MCF 10A (cell line): ENCODE measurements at places on chromosomes 7 and 10.
A peak's percentile ranks its signal among the peaks of the same experiment; 100 is the strongest.

DNA sequence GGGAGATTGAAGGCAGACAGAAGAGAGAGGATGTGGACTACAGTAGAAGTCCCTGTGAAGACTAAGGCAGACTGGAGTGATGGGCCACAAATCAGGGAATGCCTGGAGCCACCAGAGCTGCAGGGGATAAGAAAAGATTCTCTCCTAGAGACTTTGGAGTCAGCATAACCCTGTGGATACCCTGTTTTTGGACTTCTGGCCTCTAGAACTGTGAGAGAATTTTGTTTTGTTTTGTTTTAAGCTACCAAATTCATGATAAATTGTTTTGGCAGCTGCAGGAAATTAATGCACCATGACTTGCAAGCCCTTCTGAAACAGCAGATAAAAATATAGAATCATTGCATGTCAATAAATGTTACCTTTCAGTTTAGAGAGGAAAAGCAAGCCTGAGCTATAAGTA is 41.3 kb downstream of the INHBA start:
- no peak overlapping the region for H3K27ac ChIP-seq
- DNase-seq = no peak
- H3K4me3 ChIP-seq = no peak overlapping the region
- H3K4me1 ChIP-seq = no peaks in the 10 kb centered on the region
- no peaks in the 10 kb centered on the region for H3K36me3 ChIP-seq

GRCh38 chr7:480531-481218 is 39.0 kb downstream of the PDGFA start:
- H3K4me3 ChIP-seq = no peak overlapping the region
- no peaks in the 10 kb centered on the region for H3K36me3 ChIP-seq
- peaks cover 21% of the 10 kb centered on the region for H3K27me3 ChIP-seq
- DNase-seq = no peak
- no peak overlapping the region for H3K27ac ChIP-seq

GRCh38 chr7:29866490-29866930 is 60.2 kb downstream of the WIPF3 start:
- peak; percentile 93 for DNase-seq
- no peak overlapping the region for H3K27ac ChIP-seq
- no peaks in the 10 kb centered on the region for H3K36me3 ChIP-seq
- H3K4me3 ChIP-seq = no peak overlapping the region
- H3K27me3 ChIP-seq = no peaks in the 10 kb centered on the region

GRCh38 chr10:69861251-69862240 is 59.8 kb downstream of the COL13A1 start:
- peak; percentile 94 for DNase-seq
- no peaks in the 10 kb centered on the region for H3K36me3 ChIP-seq
- no peak overlapping the region for H3K4me3 ChIP-seq
- H3K4me1 ChIP-seq = peaks cover 15% of the 10 kb centered on the region
- H3K27ac ChIP-seq = peak overlapping the region; percentile 29

- no peak for DNase-seq
- no peaks in the 10 kb centered on the region for H3K36me3 ChIP-seq
- no peaks in the 10 kb centered on the region for H3K27me3 ChIP-seq
- H3K4me3 ChIP-seq = no peak overlapping the region
- H3K27ac ChIP-seq = no peak overlapping the region
These were observed 106.7 kb upstream of the LAMB4 start for GRCh38 chr7:108236681-108237415.

DNA sequence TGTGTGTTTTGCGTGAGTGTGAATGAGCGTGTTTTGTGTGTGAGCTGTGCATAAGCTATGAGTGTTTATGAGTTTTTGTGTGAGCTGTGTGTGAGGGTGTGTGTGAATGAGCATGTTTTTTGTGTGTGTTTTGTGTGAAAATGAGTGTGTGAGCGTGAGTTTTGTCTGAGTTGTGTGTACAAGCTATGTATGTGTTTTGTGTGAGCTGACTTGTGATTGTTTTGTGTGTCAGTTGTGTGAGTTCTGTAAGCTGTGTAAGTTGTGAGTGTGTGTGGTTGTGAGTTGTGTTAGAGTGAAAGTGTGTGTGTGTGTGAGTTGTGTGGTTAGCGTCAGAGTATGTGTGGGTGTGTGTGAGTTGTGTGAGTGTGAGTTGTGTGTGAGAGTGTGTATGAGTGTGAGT is 343.2 kb downstream of the PTPRN2 start:
- H3K4me3 ChIP-seq = no peak overlapping the region
- no peaks in the 10 kb centered on the region for H3K36me3 ChIP-seq
- DNase-seq = no peak

DNA sequence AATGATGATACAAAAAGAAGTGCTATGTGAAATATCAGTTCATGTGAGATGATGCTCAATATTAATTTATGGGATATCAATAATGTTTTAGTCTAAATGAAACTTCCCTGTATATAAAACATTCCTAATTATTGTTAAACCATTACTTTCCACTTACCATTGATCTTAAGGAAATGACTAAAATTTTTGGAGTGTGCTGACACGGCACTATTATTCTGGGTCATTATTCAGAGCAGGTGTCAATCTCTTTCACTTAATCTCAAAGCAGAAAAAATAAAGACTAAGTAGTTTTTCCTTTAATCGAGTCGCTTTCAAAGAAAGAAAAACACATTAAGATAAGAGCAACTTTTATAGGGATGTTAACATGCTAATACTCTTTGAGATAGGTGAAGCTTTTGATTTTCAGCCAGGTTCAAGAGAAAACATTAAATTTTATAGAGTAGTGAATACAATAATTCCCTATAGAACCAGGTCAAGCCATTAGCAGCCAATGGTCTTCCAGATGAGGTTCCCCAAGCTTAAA is 11.4 kb upstream of the CREB5 start:
- H3K4me1 ChIP-seq = peaks cover 6% of the 10 kb centered on the region
- H3K27me3 ChIP-seq = no peaks in the 10 kb centered on the region
- no peak for DNase-seq
- no peaks in the 10 kb centered on the region for H3K36me3 ChIP-seq
- H3K27ac ChIP-seq = no peak overlapping the region
- H3K4me3 ChIP-seq = no peak overlapping the region

DNA sequence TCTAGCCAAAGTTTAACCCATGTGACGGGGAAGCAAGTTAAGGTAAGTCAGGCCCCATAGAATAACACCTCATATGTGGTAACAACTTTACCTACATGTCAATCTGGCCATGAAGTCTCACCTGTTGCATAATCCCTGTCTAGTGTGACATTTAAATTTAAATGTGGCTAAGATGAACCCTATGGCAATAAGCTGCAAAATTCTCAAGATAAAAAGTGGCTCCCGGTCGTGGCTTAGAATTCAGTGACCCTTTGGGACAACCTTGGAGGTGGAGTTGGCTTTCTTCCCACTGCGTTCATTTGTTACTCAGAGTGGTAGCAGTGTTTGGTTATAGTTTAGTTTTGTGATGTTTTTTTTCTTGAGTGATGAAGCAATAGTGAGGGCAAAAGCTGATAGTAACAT is 90.6 kb downstream of the ARID5B start:
- peaks cover 5% of the 10 kb centered on the region for H3K36me3 ChIP-seq
- DNase-seq = peak; percentile 68
- H3K4me1 ChIP-seq = peaks cover 42% of the 10 kb centered on the region
- no peaks in the 10 kb centered on the region for H3K27me3 ChIP-seq

DNA sequence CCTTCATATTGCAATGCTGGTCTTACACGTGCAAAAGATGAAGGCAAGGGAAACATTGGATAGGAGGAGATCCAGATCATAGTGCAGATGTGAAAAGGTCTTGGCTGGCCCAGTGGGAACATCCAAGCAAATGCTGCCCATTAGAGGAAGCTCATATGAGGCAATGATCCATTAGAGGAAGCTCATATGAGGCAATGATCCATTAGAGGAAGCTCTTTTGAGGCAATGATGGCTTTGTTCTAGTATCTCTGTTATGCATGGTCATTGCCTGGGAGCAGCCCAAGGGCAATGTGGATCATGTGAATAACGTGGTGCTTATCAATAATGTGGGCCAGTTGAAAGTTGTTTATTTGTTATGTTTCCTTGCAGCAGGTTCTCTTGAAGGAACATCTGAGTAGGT is 37.8 kb downstream of the STEAP4 start:
- no peak for DNase-seq
- H3K36me3 ChIP-seq = no peaks in the 10 kb centered on the region
- no peak overlapping the region for H3K4me3 ChIP-seq
- H3K4me1 ChIP-seq = no peaks in the 10 kb centered on the region
- H3K27ac ChIP-seq = no peak overlapping the region

DNA sequence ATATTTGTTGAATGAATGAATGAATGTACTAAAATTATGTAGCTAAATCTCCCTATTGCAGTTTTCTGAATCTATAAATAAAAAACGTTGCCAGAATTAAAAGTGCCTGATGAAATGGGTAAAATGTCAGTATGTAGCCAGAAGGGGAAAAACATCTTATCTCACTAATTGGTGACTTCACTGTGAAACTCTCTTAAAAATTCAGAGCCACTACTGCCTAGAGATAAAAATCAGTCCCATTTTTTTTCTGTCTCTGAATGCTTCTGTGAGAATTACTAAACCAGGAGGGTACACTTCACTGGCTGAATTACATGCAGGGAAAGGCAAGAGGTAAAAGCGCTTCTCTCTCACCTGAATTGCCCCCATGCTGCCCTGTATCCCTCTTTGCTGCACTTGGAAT is 69.6 kb upstream of the HPS1 start:
- peaks cover 13% of the 10 kb centered on the region for H3K27me3 ChIP-seq
- DNase-seq = no peak
- no peak overlapping the region for H3K4me3 ChIP-seq
- no peaks in the 10 kb centered on the region for H3K36me3 ChIP-seq
- H3K27ac ChIP-seq = no peak overlapping the region

GRCh38 chr7:96579119-96579518 is 130.5 kb downstream of the SEM1 start:
- H3K27me3 ChIP-seq = peaks cover 36% of the 10 kb centered on the region
- no peak overlapping the region for H3K4me3 ChIP-seq
- H3K27ac ChIP-seq = no peak overlapping the region
- H3K4me1 ChIP-seq = no peaks in the 10 kb centered on the region
- no peak for DNase-seq

- no peak overlapping the region for H3K4me3 ChIP-seq
- H3K27ac ChIP-seq = no peak overlapping the region
- no peaks in the 10 kb centered on the region for H3K4me1 ChIP-seq
These were observed 164.5 kb downstream of the HERPUD2 start for GRCh38 chr7:35530124-35531109.

- H3K27ac ChIP-seq = no peak overlapping the region
- H3K27me3 ChIP-seq = no peaks in the 10 kb centered on the region
- peak; percentile 39 for DNase-seq
- H3K4me3 ChIP-seq = no peak overlapping the region
- peaks cover 6% of the 10 kb centered on the region for H3K4me1 ChIP-seq
- no peaks in the 10 kb centered on the region for H3K36me3 ChIP-seq
These were observed 9.0 kb upstream of the SLC13A1 start for GRCh38 chr7:123208793-123209192.

- DNase-seq = peak; percentile 47
- no peaks in the 10 kb centered on the region for H3K36me3 ChIP-seq
- no peaks in the 10 kb centered on the region for H3K27me3 ChIP-seq
These were observed 36.6 kb upstream of the AGR3 start for GRCh38 chr7:16918288-16918895.

- H3K4me1 ChIP-seq = peaks cover 18% of the 10 kb centered on the region
- no peak for DNase-seq
- no peak overlapping the region for H3K27ac ChIP-seq
- peaks cover 14% of the 10 kb centered on the region for H3K27me3 ChIP-seq
- H3K4me3 ChIP-seq = no peak overlapping the region
These were observed 5.7 kb downstream of the ELN start for GRCh38 chr7:74033372-74034311.

DNA sequence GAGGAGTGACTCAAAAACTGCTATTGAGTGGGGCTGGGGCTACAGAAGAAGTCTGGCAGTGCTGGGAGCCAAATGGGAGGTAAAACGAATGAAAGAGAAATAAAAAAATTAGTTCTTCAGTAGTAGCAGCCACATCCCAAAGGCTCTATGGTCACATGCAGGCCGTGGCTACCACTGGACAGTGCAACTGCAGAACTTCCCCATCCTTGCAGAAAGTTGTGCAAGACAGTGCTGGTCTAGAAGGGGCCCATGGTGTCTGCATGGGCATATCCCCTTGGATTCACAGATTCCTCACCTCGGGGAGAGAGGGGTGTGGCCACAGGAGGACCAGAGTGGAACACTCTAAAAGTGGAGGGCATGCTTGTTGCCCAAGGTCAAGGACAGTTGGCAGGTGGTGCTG is 47.6 kb downstream of the RPS24 start:
- H3K4me3 ChIP-seq = no peak overlapping the region
- H3K4me1 ChIP-seq = no peaks in the 10 kb centered on the region
- H3K36me3 ChIP-seq = no peaks in the 10 kb centered on the region
- H3K27me3 ChIP-seq = peaks cover 31% of the 10 kb centered on the region
- no peak for DNase-seq

GRCh38 chr7:36280840-36281812 is 108.5 kb upstream of the ANLN start:
- no peaks in the 10 kb centered on the region for H3K36me3 ChIP-seq
- no peak overlapping the region for H3K4me3 ChIP-seq
- H3K27me3 ChIP-seq = no peaks in the 10 kb centered on the region

DNA sequence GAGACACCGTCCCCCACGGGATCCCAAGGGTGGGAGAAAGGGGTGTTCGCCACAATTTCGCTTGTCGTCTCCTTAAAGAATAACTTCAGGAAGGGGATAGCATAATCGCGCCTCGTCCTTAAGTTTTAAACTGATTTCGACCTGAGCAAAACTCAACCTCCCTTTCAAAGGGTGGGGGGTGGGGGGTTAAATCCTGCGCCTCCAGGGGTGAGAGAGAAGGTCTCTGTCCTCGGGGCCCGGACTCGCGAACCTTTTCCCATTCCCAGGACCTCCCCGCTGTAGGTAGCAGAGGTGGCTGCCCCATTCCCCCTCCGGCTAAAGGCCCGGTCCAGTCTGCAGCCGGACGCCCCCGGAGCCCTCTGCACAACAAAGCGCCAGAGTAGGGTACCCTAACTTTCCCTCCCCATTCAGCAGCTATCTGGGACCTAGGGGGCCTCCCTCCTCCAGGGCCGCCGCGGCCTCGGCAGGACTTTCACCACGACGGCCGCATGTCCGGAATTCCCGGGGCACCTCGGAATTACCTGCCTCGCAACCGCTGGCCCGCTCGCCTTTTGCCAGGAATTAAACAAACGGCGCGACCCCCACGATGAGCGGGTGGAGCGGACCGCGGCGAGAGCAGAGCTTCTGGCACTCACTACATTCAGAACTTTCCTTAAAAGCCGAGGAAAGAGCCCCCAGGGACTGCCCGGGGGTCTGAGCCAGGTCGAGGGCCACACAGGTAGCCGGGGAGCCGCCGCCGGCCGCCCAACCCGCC is 1.7 kb downstream of the CDK6 start:
- H3K4me1 ChIP-seq = peaks cover 34% of the 10 kb centered on the region
- H3K27me3 ChIP-seq = no peaks in the 10 kb centered on the region
- peak; percentile 43 for DNase-seq
- H3K36me3 ChIP-seq = peaks cover 25% of the 10 kb centered on the region
- H3K27ac ChIP-seq = peak overlapping the region; percentile 74
- peak overlapping the region; percentile 83 for H3K4me3 ChIP-seq

DNA sequence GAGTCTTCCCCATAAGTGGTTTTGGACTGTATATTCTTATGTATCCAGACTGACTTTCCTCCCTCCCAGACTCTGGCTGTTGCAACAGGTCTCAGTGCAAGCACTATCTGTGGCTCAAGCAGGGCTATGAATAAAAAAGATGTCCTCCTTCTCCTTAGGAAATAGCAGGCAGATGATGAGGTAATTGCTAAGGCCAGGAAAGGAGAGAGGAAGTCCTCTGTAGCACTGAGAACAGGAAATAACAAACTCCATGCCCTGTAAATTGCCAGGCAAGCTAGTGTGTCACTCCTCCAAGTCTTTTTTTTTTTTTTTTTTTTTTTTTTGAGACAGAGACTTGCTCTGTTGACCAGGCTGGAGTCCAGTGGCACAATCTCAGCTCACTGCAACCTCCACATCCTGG is 900.1 kb downstream of the TYW1 start:
- no peaks in the 10 kb centered on the region for H3K4me1 ChIP-seq
- H3K4me3 ChIP-seq = no peak overlapping the region
- DNase-seq = no peak
- H3K36me3 ChIP-seq = no peaks in the 10 kb centered on the region
